ENCODE measurements at places on chromosomes 3 and 15.

DNA sequence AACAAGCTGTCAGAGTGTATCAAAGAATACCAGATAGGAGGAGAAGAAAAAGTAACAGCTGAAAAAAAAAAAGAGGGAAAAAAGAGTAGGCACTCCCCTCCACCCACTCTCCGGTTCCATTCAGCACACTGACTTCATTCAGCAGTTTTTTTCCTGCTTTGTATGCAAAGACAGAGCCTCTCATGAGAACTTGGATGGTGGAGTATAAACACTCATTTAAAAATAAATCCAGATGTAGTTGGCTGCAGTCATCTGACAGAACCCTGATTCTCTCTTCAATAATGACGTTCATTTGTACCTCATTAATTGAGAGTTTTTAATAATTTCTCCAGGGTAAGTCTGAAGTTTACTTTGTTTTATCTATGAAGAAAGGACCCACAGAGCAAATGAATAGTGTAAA lies 81.0 kb downstream of the TMEM108 start:
- DNase-seq = no peak

DNA sequence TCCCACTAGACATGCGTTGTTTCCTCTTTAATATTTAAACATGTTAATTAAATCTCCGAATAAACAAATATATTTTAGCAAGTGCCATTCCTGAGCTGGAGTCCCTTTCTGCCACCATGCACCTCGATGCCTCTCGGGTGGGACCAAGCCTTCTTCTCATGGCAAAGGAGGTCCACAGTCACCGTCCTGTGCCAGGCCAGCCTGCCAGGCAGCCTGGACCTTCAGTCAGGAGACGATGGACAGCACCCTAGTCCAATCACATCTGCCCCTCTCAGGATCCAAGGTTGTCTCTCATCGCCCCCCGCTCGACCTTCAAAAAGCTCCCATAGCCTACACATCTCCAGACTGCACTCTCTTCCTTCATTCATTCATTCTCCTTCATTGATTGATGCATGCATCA lies 22.6 kb downstream of the NTRK3 start:
- no peak for DNase-seq

DNA sequence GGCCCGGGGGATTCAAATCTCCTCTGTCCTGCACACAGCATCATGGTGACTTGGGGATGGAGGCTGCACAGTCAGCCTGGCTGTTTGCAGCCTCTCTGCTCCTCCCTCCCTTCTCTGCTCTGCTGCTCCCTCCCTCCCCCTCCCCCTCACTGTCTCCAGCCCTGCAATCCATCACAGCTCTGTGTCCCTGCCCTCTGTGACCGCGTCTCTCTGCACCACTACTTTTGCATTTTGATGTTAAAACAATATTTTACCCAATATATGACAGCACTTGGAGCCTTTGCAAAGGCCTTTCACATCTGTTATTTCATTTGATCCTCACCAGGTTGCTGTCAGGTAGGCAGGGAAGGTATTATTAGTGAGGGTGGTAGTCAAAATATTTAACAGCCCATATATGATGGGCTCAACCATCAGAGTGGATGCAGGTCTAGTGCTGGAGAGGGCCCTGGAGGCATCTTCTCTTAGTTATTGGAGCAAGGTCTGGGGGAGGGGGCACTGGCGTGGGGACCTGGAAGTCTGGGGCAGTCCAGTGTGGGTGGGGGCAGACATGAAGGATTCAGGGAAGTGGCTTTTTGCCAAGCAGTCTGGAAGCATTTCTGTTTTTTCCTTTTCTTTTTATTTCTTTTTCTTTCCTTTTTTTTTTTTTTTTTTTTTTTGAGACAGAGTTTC lies 16.3 kb upstream of the VPS8 start:
- no peak for DNase-seq

GRCh38 chr15:87099916-87100315 lies 1020.2 kb downstream of the AGBL1 start:
- no peak for DNase-seq

- no peak for DNase-seq
Measured at GRCh38 chr3:196016059-196016458, 65.8 kb downstream of the TFRC start.

DNA sequence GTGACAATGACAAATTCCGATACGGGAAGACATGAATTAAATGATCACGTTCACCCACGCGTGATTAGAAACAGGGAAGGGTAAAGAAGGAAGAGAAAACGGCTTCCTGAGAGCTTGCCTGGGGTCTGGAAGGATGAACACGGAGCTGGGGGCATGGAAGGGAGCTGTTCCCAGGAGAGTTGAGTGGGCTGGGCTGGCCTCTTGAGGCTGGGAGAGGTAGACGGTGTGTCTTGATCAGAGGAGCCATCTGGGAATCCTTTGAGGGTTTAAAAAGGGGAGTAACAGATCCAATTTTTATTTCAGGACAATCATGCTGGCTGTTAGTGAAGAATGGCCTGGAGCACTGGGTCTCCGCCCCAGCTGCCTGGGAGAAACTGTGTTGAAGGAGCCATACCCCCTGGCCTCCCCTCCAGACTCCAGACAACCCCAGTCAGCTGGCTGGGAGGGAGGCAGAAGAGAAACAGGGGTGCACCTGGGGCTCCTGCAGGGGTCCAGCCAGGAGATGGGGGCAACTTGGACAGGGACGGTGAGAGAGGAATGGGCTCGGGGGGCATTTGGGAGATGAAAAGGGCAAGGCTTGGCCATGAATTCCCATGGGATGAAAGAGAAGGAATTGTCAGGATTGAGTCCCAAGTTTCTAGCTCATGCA lies 53.6 kb upstream of the CGNL1 start:
- DNase-seq = no peak

GRCh38 chr3:71163198-71163918 lies 420.2 kb downstream of the FOXP1 start:
- no peak for DNase-seq

- DNase-seq = no peak
Measured at GRCh38 chr15:20106026-20106425, 435.6 kb downstream of the GOLGA6L6 start.

- DNase-seq = no peak
Measured at GRCh38 chr15:74258456-74259291, 22.5 kb downstream of the CCDC33 start.

DNA sequence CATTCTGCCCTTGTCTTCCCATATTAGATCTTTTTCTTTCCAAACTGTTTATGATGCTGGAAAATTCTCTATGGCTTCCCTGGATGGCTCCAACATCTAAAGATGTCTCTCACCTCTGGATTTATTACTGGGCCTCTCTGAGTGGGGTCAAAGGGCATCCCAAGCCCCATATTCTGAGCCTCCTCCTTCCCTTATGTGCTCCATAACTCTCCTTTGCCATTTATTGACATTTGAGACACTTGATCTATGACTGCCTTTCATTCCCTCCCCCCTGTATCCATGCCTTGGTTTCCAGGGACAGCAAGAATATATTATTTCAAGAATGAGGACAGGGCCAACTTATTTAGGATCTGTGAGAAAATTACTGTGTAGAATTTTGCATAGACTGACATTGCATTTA lies 369.3 kb upstream of the ONECUT1 start:
- no peak for DNase-seq

DNA sequence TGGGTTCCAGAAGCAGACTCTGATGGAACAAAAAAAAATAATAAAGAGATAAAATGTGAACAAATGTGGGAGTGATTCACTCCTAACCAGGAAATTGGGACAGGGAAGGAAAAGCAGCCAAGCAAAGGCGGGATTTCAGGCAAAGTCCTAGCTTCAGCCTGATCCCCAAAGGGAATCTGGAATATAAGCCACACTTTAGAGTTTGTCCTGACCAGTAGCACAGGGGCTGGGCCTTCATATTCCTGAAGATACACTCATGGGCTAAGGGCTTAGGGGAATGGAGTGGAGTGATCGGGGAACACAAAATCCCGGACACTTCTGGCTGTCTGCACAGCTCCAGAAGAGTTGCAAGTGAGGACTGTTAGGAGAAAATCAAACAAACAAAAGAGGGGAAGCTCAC lies 135.0 kb upstream of the COL8A1 start:
- DNase-seq = no peak

GRCh38 chr3:190086191-190086590 lies 34.5 kb downstream of the P3H2 start:
- no peak for DNase-seq

DNA sequence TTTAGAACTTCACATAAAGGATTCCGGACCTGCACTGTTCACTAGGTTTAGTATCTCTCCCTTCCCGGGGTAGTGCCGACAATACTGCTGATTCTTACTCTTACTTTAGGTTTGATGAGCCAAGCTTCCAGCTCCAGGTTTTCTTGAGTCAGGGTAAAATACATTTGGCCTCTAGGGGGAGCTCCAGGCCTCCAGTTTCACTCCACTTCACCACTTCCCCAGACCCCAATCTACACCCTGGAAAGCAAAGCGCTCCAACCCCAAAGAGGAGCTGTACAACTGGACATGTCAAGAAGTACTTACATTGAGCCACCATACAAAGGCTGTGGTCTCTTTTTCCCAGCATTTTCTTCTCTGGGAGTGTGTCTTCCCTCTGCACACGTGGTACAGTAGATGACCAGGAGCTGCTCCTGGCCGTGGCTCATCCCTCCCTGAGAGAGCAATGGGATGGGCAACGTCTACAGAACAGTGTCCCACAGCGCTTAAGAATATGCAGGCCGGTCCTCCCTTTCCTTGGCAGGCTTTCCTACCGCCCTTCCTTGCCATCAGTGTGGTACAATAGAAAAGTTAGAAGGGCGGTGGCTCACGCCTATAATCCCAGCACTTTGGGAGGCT lies 93.9 kb upstream of the CCDC80 start:
- peak; percentile 24 for DNase-seq

DNA sequence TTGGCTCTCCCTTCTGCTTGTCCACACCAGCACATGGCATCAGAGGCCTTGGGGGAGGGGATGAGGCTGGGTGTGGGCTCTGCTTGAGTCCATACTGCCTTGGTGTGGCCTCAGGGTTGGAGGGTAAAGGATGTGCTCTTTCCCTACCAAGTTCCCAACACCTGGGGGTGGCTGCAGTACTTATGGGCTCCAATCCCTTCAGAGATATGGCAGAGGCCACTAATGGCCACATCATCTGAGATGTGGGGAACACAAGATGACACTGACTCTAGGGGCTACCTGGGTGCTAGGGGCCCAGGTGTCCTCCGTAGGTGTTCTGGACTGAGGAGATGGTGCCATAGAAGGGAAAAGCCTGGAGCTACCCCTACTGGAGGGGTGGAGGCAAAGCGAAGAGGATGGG lies 6.9 kb downstream of the CXCR6 start:
- DNase-seq = no peak

DNA sequence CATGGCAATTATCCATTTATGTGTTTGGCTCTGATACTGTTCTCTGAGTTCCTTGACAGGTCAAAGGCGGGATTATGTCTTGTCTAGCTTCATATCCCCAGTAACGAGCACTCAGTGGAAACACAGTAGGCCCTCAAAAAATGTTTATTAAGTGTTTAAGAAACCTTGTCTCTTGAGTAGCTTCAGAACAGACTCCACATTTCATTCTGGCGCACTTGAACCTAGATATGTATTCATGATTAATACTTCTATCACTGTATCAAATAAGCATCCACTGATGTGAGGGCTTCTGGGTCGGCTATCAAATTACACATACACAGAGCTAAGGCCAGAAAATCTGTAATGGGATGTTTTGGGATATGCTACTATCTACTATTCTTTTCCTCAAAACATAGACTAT lies 4.6 kb downstream of the CBLB start:
- no peak for DNase-seq

DNA sequence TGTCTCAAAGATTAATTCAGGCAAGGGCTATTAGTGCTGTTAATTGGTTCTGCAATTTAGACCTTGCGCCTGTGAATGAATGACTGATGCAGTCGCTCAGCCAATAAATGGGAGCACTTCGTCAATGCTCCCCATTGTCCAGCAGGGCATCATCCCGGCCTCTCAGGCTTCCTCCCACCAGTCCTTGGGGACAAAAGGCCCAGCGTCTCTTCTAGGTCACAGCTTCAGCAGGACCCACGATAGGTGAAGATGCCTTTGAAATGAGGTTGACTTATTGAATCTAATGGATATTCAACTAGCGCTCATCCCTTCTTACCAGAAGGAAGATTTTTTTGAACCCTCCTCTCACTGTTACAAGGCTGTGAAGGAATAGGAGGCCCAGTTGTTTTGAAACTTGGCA lies 47.7 kb upstream of the CLDN18 start:
- no peak for DNase-seq

GRCh38 chr3:5675319-5675718 lies 487.8 kb downstream of the EDEM1 start:
- no peak for DNase-seq

GRCh38 chr3:138688871-138689299 lies 80.3 kb downstream of the FAIM start:
- no peak for DNase-seq

DNA sequence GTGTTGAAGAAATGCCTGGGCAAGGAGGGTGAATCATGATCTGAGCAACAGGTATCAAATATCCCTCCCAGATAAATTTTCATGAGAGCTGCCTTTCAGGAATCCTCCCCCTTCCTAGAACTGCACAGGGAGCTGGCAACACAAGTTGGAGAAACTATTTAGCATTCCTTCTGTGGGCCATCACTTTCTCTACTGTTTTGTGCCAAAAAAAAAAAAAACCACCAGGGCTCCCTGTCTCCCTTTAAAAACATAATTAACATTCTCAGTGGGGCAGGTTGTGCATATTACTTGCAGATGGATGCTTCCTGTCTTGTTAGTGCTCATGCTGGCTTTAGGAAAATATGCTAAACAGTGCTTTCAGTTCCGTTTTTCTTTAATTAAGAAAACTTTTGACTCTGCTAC lies 234.9 kb upstream of the LMCD1 start:
- DNase-seq = no peak

- no peak for DNase-seq
Measured at GRCh38 chr3:156321945-156322344, 201.6 kb downstream of the KCNAB1 start.

DNA sequence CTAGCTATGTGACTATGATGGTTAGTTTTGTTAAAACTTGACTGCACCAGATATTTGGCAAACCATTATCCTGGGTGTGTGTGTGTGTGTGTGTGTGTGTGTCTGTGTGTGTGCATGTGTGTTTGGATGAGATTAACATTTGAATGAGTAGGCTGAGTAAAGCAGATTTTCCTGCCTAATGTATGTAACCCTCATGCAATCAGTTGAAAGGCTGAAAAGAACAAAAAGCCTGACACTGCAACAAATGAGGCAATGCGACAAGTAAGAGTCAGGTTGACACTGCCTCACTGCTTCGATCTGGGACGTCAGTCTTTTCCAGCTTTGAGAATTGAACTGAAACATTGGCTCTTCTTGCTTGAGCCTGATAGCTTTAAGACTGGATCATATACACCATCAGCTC lies 643.0 kb downstream of the NAALADL2 start:
- DNase-seq = no peak

DNA sequence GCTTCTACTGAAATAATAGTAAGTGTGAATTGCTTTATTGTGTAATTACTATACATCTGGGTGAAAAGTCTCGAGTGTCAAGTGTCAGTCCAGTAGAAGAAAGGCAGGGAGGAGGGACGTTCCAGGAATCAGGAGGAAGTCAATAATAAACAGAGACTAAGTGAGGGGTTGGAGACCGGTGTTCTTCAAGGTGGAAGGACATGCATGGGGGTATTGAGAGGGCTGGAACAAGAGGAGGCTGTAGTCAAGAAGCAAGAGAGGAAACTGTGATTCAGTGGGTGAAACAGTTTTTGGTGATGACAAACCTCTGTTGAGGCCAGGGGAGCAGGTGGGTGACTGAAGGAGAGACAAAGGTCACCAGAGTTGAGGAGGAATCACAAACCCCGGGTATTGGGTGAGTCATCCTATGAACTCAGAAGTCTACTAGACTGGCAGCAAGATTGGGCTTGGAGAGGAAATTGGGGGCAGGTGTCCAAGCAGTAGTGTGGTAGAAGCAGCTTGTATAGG lies 11.6 kb upstream of the SCAMP5 start:
- peak; percentile 60 for DNase-seq
